Mucosa of gallbladder (tissue), 1 donor: ENCODE measurements at places on chromosomes 11 and 22. TPM values are rescaled to one million over a fixed set of nuclear protein-coding genes. Genes with fewer than 3 reads are reported as not detected.

DNA sequence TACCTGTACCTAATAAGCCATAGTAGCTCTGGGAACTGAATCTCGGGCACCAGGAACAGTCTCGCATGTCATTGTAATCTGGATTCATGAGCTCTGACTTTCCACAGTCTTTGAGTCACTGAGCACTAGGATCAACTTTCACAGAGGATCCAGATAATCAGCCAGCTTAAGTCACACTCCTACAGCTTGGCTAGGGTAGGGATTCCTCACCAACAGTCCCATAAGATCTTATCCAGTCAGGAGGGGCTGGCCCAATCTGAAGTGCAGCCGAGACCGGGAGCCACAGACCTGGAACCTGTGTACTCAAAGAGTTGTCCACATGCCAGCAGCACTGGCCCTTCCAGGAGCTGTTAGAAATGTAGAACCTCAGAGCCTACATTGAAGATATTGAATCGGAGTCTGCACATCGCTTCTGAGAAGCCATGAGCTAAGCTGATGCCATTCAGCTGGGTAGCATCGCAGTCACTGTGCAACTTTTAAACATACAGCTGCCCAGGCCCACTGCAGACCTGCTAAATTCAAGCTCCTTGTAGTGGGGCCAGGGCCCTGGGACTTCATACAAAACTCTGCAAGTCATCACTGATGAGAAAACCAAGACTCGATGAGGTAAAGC is 538.8 kb upstream of the B3GAT1 start:
- no peak for DNase-seq

- no peak for DNase-seq
Observed at GRCh38 chr11:58711832-58712231, 19.9 kb downstream of the GLYAT start.

GRCh38 chr11:119307974-119308373 is 9.0 kb downstream of the MCAM start:
- no peak for DNase-seq

DNA sequence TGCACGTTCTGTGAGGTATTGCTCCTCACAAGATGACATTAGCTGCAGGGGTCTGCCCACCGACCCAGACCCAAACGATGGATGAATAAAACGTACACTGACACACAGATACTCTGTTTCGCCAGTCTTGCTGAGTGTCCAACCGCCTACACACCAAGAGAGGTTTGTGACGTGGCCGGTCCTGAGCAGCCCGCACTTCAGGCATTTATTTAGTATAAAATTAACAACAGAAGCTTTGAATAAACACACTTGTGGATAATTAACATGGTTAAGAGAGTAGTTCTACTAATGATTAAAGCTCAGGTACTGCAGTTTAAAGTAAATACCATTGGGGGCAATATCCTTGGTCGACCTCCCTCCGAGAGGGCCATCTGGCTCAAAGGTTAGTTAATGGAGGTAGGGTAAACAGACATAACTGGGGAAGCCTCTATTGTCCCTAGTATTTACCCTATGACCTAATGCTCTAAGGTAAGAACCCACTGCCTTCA is 75.7 kb downstream of the CCDC83 start:
- peak; percentile 58 for DNase-seq

Gene AMPD3
- total RNA-seq = 17.6 TPM

GRCh38 chr11:117631336-117632140 is 165.5 kb downstream of the DSCAML1 start:
- DNase-seq = no peak

GRCh38 chr11:7498193-7498592 is 12.9 kb downstream of the OLFML1 start:
- no peak for DNase-seq

DNA sequence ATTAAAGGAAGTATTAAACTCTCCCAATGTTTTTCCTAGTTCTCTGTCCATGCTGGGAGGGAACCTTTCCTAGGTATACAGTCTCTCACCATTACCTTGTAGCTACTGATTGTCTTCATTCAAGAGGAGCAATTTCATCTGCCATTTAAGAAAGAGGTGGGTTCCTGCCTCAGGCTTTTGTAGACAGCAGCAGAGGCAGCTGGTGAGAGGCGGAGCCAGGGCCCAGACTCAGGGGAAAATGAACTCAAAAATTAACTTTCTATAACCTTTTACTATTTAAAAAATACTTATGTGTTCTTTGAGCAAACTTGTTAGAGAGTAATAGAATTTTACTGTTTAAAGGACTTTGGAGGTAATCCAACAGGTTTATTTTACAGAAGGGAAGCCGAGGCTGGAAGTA is 133.0 kb downstream of the SNX19 start:
- DNase-seq = no peak

Gene OR8G1
- total RNA-seq = not detected

Gene PNPLA5
- total RNA-seq = not detected

- DNase-seq = peak; percentile 32
Observed at GRCh38 chr11:19072464-19072863, 11.9 kb upstream of the MRGPRX2 start.

DNA sequence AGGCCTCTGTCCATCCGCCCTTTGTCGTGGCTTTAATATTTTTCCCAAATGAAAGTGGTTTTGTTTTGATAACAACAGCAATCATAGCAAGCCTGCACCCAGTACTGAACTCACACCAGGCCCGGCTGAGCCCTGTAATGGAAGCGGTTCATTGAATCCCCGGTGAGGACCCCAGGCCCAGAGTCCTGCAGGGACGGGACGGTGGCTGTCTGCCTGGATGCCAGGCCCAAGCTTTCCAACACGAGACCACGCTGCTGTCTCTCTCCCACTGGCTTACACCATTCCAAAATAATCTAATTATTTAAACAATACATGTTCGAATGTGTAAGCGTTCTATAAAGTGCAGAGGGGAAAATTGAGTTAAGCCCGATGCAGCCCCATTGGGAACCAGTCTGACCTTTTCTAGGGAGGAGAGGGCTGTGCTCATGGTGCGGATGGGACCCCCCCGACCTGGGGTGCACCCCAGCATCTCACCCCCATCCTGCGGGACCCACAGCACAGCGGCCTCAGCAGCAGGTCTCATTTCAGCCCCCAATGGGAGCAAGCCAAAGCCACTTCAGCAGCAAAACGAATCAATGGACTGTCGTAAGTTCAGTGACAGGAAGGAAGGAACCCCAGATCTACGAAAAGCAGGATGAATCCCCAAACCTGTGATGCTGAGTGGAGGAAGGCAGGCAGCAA is 1046.9 kb downstream of the BRD1 start:
- DNase-seq = no peak

GRCh38 chr22:30607939-30608338 is 965 bp downstream of the TCN2 start:
- no peak for DNase-seq

- peak; percentile 13 for DNase-seq
Observed at GRCh38 chr11:86374586-86374985, at the start of gene CCDC81. Gene CCDC81, plus strand, starts transcription at chr11:86374887. Its CDS starts 277 bp downstream, at chr11:86375164.

Gene MFNG
- 24.2 TPM for total RNA-seq

DNA sequence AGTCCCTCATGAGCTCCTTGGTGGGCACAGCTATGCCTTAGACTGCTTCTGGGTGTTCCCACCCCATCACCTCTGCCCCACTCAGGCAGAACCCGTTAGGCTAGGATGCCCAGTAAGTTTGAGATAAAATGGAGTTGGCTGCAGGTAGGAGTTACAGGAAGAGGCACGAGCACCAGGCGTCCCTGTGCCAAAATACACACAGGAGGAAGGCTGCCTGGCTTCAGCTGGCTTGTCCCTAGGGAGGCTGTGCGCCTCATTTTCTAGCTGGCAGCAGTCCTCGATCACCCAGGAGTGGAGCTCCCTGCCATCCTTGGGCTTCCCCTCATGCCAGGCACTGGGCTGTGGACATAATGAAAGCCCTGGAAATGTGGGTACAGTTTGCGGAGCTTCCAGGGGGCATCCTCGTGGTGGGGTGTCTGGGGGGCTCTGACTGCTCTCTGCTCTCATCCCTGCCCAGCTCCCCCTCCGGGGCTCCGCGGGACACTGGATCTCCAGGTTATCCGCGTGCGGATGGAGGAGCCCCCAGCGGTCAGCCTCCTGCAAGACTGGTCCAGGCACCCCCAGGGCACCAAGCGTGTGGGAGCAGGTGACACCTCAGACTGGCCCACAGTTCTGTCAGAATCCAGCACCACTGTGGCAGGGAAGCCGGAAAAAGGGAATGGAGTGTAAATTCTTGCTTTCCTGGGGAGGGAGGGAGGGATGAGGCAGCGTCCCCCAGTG is 12.3 kb upstream of the MARK2 start:
- no peak for DNase-seq

Gene RIMBP3B
- 1.0 TPM for total RNA-seq

Gene IFITM1
- total RNA-seq = 55.4 TPM

- no peak for DNase-seq
Observed at GRCh38 chr11:2916892-2917645, 12.2 kb downstream of the PHLDA2 start.

GRCh38 chr11:833114-833791 is 501 bp downstream of the CD151 start:
- DNase-seq = no peak

DNA sequence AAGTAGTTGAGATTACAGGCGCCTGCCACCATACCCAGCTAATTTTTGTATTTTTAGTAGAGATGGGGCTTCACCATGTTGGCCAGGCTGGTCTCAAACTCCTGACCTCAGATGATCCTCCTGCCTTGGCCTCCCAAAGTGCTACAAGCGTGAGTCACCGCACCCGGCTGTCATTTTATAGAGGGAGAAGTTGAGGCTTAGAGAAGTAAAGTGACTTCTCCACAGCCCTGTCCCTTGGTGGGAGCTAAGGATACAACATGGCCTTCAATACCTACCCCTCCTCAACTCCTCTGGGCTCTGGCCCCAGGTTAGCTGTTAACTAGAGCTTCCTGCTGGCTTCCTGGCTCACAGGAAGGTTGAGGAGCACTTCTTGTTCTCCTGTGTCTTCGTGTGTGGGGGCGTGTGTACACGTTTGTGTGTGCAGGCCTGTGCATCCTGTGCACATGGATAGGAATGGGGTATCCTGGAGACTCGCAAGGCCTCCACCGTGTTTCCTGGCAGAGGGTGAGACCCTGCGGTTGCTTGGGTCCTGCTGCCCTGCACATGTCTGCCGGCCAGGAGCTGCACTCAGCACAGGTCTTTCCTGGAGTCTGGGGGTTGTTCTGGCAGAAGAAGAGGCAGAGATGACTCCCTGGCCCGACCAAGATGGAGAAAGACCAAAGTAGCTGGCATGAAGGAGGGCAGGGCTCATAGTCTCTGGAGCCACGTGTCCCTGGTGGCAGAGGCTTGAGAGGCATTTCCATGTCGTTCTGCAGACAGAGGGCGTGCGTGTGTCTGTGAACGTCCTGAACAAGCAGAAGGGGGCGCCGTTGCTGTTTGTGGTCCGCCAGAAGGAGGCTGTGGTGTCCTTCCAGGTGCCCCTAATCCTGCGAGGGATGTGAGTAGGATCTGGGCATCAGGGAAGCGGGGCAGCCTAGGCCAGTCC is 2.4 kb downstream of the SIDT2 start:
- peak; percentile 70 for DNase-seq

Gene CYP2D6
- total RNA-seq = 2.7 TPM

DNA sequence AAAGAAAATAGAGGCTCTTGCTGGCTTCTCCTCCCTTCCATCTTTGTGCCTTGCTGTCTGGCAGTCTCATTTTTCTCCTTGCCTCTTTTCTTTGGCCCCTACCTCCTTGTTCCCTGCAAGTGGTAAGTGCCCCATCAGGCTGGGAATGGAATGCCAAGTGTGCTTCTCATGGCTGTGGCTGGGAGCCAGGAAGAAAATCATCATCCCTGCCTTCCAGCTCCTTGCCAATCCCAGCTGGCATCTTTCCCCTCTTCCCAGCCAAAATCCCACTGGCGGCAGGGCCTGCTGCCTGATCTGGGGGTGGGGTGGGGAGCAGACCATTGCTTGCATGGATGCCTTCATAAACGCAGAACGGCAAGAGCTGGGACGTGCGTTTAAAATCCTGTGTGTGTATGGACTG is 27.0 kb upstream of the SLC25A18 start:
- DNase-seq = peak; percentile 16

Gene CDKN1C
- 59.4 TPM for total RNA-seq

Gene CHRNA10
- total RNA-seq = 1.8 TPM

- no peak for DNase-seq
Observed at GRCh38 chr11:75302371-75302770, 49.1 kb downstream of the ARRB1 start.

- no peak for DNase-seq
Observed at GRCh38 chr11:8223513-8223900, 40.2 kb downstream of the LMO1 start.

DNA sequence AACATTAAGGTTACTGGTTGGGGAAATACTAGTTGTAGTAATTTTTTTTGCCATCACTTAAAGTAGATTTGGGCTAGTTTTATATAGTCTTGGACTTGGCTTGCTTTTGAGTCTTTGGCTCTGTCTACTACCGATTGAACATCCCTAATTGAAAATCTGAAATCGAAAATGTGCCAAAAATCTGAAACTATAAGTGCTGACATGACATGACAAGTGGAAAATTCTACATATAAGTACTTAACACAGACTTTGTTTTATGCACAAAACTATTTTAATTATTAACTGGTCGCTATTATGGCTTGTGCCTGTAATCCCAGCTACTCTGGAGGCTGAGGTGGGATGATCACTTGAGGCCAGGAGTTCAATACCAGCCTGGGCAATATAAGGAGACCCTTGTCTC is 22.5 kb downstream of the RNF169 start:
- no peak for DNase-seq

Gene SSTR3
- total RNA-seq = 0.06 TPM

- no peak for DNase-seq
Observed at GRCh38 chr11:11250470-11250869, 102.6 kb downstream of the CSNK2A3 start.

- DNase-seq = no peak
Observed at GRCh38 chr22:29065468-29066190, 4.0 kb upstream of the C22orf31 start.

DNA sequence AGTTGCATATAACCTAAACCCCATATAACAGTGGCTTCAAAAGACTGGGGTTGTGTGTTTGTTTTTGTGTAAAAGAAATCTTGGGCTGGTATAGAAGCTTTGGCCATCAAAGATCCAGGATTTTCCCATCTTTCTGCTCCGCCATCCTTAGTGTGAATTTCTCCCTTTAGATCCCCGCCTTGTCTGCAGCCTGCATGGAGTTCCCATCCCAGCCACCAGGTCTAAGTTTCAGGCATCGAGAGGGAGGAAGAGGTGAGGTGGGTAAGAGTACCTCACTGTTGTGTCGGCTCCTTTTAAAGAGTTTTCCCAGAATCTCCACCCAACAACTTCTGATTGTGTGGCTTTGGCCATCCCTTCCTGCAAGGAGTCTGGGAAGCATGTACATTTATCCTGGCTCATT is 195.5 kb upstream of the SORL1-AS1 start:
- no peak for DNase-seq
